ENCODE measurements at places on chromosomes 6 and 20. TPM values are rescaled to one million over a fixed set of nuclear protein-coding genes. Genes with fewer than 3 reads are reported as not detected.
A peak's percentile ranks its signal among the peaks of the same experiment; 100 is the strongest.

Gene CNR1
- total RNA-seq = 1.3 TPM

Gene DTNBP1
- 13.6 TPM for total RNA-seq

Gene SUPT3H
- 5.4 TPM for total RNA-seq

Gene PPP1R16B
- total RNA-seq = 247 TPM

Gene OR2J3
- total RNA-seq = not detected

Gene RAET1G
- total RNA-seq = not detected

Gene MEI4
- not detected for total RNA-seq

Gene DIDO1
- total RNA-seq = 47.5 TPM

Gene TAP1
- 93.4 TPM for total RNA-seq

Gene PROKR2
- not detected for total RNA-seq

Gene SLC16A10
- total RNA-seq = 0.19 TPM

DNA sequence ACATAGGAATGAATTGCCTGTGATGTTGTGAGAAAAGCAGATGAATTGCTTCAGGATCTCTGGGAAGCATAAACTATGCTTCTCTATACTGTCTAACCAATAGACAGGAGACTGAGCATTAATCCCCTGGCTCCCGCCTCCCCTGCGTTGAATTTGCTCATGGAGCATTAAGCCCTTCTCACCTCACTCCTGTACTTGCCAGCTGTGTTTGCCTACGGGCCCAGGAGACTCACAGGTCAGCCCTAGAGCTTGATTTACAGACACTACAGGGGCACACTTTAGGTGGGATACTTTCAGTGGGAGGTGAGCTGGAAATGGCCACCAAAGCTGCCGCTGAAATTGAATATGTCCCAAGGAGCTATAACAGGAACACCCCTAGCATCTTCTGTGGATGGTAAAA is 418.7 kb downstream of the CBLN4 start:
- no peak for DNase-seq

DNA sequence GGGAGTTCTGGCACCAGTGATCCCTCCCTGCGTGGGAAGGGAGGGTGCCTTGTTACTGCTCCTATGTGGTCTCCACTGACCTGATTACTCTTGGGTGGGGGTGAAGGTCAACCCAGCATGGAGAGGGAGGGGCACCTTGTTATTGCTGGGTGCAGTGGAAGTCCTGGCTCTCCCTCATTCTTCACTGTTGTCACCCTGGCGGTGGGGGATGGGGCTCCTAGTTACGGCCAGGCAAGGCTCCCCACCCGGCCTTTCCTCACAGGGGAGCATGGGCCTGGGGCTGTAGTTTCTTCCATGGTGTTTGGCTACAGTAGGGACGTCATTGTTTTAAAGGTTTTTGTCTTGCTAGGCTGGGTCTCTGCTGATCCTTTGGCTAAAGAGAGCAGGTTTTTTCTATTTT is 40.8 kb downstream of the PACSIN1 start:
- DNase-seq = no peak

DNA sequence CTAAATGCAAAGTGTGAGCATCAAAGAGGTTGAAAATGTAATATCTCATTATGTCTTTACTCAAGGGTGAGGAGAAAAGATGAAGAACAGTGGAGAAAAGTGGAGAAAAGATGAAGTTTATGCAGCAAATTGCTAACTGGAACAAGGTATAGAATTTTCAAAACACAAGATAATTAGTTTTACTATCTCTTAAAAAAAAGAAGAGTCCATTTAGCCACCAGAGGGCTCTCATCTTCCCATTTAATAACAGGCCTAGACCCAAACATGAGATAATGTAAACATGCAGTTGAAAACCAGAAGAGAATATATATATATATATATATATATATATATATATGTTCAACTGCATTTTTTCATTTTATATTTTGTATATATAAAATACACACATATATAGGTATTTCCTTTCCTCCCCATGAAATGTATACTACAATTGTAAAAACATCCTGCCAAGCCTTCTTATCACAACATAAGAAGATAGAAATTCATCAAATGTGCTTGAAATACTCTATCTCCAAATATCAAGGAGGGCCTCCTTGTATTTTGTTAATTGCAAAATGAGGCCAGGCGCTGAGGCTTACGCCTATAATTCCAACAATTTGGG is 78.4 kb downstream of the ADTRP start:
- DNase-seq = peak; percentile 71

DNA sequence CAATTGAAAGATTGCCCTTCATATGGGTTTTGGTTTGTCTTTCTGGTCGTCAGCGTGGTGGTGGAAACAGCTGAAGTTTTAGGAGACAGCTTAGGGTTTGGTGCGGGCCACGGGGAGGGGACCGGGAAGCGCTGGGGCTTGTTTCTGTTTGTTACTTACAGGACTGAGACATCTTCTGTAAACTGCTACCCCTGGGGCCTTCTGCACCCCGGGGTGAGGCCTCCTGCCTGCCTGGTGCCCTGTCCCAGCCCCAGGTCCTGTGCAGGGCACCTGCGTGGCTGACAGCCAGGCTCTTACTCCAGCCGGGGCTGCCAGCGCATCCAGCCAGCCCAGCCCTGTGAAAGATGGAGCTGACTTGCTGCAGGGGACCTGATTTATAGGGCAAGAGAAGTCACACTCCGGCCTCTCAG is 22.8 kb downstream of the NPEPL1 start:
- no peak for DNase-seq

GRCh38 chr20:54062812-54063280 is 7.5 kb downstream of the BCAS1 start:
- peak; percentile 64 for DNase-seq

GRCh38 chr6:45075246-45075645 is 252.9 kb upstream of the RUNX2 start:
- DNase-seq = peak; percentile 51

DNA sequence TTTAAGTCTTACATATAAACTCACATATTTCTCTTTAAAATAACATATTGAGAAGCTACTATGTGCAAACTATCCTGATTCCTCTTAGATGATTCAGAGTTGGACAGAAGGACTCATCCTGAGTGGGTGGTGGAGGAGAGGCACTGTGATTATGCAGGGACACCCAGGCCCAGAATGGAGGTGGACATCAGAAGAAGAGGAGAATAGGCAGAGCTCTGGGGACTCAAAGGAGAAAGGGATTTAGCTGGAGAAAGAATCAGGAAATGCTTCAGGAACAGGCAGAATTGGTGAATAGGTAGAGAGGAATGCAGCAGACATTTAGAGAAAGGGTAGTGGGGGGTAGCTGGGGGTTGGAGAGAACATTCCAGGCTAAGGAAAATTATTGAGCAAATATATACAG is 17.4 kb downstream of the RCAN2 start:
- no peak for DNase-seq

DNA sequence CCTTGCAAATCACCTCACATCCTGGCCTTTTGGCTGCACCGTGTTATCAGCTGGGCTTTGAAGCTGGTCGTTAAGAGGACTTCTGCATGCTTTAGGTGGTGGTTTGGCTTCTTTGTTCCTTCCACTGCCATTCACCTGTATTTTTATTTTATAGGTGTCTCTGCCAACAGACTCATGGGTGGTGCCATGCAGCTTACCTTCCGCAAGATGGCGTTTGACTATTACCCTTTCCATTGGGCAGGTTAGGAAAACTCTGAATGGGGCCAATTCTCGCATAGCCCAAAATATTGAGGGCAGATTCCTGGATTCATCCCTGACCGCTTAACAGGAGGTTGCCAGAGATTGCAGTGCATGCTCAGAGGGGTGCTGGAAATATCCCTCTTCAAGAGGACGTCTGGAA is 32.4 kb downstream of the TAF11 start:
- no peak for DNase-seq

DNA sequence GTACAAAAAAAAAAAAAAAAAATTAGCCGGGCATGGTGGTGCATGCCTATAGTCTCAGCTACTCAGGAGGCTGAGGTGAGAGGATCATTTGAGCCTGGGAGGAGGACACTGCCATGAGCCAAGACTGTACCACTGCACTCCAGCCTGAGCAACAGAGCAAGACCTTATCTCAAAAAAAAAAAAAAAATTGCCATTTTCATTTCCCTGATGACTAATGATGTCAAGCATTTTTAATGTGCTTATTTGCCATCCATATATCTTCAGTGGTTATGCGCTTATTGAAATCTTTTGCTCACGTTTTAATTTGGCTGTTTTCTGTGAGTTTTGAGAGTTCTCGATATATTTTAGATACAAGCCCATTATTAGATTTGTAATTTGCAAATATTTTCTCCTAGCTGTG is 46.7 kb downstream of the PFDN4 start:
- no peak for DNase-seq

GRCh38 chr6:111739257-111739696 is 133.6 kb upstream of the TRAF3IP2 start:
- no peak for DNase-seq

GRCh38 chr6:44512868-44513741 is 125.6 kb downstream of the CDC5L start:
- DNase-seq = peak; percentile 60

DNA sequence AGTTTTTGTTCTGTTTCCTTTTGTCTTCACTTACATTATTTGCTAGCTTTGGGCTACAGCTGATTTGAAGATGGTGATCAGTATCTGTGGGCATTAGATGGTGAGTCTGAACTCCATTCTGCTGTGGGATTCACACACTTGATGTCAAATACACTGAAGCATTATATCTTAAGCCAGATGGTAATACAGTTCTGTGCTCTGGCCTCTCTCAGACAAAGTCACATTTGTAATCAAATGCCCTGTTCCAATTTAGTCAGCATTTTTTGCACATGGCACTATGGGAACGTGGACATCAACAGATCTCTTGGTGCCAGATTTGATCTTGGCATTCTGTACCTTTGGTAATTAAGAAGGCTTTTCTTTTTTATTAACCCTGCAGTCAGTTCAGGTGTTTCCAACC is 56.0 kb downstream of the SASH1 start:
- DNase-seq = peak; percentile 53

GRCh38 chr20:55582498-55582897 is 422.8 kb downstream of the CBLN4 start:
- no peak for DNase-seq

DNA sequence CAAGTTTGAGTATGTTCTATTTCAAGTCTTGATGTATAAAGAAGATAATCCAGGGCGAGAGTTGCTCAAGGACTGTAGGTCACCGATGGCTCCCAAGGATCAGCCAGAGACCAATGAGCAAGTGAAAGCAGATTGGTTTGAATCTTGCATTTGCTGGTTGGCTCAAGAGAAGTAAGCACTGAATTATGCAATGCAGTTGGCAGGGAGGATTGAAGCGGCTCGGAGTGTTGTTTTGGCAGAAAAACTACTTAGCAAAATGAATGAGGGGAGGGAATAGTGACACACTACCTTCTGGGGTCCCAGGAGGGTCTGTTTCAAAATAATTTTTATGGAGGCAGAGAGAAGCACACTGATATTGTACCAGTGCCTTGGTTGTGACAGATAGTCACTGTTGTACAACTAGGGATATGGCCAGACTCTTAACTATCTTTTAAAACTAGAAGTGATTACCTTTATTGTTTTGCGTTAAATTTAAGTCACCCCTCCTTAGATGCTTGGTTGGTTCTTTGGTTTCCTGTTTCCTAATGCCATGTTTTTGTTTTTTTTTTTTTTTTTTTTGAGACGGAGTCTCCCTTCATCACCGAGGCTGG is 15.7 kb downstream of the SASH1 start:
- no peak for DNase-seq

DNA sequence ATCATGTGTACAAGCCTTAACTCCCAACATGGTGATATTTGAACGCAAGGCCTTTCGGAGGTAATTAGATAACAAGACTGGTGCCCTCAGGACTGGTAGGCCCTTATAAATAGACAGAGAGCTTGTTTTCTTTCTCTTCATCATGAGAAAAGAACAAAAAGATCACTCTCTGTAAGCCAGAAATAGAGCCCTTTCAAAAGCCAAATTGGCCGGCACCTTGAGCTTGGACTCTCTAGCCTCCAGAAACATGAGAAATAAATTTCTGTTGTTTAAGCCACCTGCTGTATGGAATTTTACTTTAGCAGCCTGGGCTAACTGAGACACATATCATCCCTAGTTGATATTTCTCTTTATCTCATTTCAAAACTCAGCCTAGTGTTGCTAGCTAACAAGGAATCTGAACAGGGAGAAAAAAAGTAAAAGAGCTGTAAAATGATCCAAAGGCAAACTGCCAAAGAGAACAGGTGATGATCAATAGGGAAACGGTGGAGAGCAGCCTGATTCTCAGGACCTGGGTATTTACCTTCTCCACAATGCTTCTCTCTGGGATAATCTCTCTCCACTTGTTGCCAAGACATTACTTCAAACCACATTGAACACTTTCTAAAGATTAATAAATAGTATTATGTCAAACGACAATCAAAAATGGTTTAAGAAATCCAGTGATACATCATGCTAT is 6.1 kb downstream of the COL21A1 start:
- DNase-seq = no peak

DNA sequence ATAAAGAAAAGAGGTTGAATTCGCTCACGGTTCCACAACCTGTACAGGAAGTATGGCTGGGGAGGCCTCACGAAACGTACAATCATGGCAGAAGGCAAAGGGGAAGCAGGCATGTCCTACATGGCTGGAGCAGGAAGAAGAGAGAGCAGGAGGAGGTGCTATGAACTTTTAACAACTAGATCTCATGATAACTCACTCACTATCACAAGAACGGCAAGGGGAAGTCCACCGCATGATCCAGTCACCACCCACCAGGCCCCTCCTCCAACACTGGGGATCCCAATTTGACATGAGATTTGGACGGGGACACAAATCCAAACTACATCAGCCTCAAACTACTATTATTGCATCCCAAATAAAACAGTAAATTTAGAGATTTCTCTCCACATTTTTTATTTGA is 53.6 kb upstream of the CST7 start:
- no peak for DNase-seq

DNA sequence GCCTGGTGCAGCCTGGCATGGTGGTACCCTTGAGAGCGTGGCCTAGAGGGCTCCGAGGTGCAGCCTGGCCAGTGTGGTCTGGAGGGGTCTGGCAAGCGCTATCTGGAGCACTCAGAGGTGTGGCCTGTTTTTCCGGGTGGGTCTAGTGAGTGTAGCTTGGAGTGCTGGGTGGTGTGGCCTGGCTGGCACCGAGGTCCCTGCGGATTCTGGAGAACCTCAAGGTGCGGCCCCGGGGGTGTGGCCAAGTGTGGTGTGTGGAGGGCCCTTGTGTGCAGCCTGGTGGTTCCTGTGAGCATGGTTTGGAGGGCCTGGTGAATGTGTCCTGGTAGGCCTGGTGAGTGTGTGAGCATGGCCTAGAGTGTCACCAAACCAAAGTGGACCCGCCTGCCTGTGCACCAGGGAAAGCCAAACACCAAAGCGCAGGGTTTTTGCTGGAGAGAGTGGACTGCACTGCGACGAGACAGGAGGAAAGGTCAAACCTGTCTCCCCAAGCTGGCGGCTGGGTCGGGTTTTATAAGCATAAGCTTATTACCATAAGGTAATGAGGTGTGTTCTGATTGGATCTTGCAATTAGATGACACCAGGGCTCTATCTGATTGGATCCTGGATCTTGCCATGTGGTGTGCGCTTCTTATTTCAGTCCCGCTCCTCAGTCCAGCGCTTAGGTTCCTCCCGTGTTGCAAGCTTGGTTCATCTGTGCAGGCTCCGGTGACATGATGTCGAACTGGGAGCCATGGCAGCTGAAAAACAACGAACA is 35.7 kb downstream of the IGF2R start:
- DNase-seq = no peak

- DNase-seq = no peak
Observed at GRCh38 chr6:67501755-67502154, 1133.3 kb upstream of the ADGRB3 start.

GRCh38 chr6:16596616-16597331 is 164.5 kb downstream of the ATXN1 start:
- DNase-seq = no peak
